ENCODE measurements at places on chromosomes 6 and 20.

DNA sequence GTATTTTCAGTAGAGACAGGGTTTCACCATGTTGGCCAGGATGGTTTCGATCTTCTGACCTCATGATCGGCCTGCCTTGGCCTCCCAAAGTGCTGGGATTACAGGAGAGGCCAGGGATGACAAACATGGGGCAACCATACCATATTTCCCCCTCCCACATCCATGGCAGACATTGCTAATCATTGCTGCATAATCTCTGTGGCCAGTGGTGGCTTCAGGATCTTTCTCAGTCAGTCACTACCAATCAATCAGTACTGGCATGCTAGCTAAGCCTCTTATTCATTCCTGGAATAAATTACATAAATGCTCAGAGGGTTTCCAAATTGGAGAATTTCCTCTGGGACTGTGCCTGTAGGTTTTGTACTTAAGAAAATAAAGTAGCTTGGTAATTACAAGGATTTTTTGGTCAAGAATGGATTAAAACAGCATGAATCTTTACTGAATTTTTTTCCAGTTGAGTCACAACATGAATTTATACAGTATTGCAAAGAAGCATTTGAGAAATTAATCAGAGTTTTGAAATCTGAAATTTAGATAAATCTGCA is 138.1 kb downstream of the FNDC1 start:
- no peak for DNase-seq

DNA sequence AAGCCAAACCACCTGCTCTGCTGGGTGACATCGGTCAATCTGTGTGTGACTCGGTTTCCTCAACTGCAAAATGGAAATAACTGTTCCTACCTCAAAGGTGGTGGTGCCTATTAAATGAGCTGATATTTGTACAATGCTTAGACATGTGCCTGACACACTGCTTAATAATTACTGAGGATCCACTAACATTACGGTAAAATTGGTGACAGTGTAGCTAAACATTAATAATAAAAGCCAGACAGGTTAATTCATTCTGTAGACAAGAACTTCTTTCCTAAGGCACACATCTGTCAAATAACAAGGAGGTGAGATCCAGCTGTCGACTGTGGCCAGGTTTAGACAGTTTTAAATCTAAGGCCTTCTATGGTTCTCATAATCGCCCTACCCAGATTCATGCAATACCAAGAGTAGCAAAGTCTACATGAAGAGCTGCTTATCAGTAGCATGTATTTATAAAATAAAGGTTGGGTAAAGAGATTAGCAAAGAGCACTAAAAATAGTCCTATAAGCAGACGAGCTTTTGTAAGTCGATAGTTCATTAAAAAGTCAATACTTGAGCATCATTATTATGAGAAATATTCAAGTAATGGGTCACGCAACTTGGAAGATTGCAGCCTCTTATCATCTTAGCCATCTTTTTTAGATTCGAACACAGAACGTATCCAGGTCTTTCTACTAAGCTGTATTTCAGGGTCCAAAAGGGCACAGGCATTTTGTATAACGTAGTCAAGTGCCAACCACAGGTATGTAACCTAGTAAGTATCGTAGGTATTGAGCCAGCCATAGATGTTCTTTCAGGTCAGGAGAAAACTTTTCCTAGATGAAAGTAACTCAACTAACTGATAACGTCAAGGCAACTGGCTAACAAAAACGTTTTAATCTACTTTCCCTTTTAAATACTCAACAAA is 3.2 kb downstream of the CNKSR3 start:
- no peak for DNase-seq

GRCh38 chr20:59134182-59134581 is 29.4 kb upstream of the ZNF831 start:
- DNase-seq: no peak

- DNase-seq: peak; percentile 48
Measured at GRCh38 chr6:154868143-154868594, 126.9 kb upstream of the TIAM2 start.

GRCh38 chr20:38628580-38629470 is 27.2 kb downstream of the ARHGAP40 start:
- no peak for DNase-seq

GRCh38 chr6:52507557-52508260 is 69.2 kb downstream of the TRAM2 start:
- DNase-seq: no peak

GRCh38 chr6:169590376-169590939 is 111.4 kb downstream of the WDR27 start:
- no peak for DNase-seq

DNA sequence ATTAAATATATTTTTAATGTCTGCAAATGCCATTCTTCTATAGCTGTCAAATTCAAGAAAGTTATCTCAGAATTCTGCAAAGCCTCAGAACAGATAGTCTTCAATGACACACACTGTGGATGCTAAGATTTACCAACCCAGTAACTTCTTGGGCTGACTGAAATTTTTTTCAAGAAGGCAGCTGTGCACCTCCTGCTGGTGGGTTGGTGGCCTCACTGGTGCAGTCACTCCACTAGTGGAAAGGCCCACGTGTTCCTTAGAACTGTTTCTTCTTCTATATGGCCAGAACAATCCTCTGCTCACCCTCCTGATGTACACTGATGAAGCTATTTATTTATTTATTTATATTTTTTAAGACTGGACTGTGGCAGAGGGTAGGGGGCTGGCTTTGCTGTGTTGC is 28.1 kb upstream of the MTCL3 start:
- peak; percentile 44 for DNase-seq

GRCh38 chr6:147779624-147780023 is 271.1 kb downstream of the SAMD5 start:
- DNase-seq: no peak

DNA sequence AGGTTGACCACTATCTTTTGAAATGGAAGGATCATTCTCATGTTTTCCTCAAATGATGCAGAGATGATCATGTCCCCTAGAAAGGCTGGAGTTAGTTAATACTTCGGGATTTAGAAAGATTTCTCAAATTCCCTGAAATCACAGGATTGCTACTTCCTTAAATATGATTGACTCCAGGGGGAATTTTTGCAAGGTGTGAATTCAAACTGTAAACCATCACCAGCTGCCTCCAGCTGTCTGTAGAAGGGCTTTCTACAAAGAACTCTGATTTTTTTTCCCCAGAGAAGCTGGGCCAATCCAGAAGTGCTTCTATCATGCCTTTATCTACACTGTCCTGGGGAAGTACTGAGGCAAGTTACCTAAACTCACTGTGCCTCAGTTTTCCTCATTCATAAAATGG is 114.5 kb downstream of the EDN1 start:
- DNase-seq: no peak

GRCh38 chr6:94130478-94130877 is 711.1 kb upstream of the EPHA7 start:
- no peak for DNase-seq

- DNase-seq: no peak
Measured at GRCh38 chr20:2311329-2311728, 15.5 kb downstream of the TGM3 start.

GRCh38 chr20:6164421-6165341 is 41.9 kb upstream of the FERMT1 start:
- no peak for DNase-seq

DNA sequence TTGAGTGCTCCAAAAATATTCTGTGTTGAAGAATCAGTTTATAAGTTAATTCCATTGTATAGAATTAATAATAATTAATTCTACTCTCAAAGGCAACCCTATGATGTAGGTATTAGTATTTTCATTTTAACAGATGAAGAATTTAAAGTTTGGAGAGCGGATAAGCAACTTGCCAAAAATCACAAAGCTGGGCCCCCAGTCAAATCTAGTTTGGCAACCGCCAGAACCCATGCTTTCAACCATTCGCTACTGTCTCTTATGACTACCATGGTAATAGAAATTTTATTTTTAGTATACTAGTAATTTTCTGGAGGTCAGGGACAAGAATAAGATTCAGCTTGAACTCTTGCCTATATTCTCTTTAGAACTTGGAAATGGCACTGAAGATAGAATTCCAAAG is 229.8 kb downstream of the IBTK start:
- no peak for DNase-seq

DNA sequence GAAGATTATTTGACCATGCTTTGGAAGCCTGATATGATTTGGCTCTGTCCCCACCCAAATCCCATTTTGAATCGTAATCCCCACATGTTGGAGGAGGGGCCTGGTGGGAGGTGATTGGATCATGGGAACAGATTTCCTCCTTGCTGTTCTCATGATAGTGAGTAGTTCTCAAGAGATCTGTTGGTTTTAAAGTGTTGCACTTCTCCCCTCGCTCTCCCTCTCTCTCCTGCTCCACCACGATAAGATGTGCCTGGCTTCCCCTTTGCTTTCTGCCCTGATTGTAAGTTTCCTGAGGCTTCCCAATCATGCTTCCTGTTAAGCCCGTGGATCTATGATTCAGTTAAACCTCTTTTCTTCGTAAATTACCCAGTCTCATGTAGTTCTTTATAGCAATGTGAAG is 21.7 kb upstream of the FAM217A start:
- no peak for DNase-seq

DNA sequence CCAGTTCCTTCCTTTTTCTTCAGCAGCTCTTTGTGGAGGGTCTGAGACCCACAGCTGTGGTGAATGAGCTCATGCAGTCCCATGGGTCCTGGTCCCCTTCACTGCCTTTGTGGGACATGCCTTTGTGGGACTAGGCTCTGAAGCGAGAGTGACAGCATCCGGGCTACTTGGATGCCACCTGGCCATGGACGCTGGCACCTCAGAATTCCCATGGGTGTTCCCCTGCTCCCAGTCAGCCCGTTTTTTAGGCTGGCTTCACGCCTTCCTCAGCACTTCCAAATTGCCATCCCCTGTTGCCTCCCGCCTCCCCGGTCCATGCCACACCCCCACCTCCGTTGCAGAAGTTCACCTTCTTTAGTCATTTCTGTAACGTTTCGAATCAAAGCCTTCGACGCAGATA is 45.1 kb downstream of the RAMACL start:
- no peak for DNase-seq

DNA sequence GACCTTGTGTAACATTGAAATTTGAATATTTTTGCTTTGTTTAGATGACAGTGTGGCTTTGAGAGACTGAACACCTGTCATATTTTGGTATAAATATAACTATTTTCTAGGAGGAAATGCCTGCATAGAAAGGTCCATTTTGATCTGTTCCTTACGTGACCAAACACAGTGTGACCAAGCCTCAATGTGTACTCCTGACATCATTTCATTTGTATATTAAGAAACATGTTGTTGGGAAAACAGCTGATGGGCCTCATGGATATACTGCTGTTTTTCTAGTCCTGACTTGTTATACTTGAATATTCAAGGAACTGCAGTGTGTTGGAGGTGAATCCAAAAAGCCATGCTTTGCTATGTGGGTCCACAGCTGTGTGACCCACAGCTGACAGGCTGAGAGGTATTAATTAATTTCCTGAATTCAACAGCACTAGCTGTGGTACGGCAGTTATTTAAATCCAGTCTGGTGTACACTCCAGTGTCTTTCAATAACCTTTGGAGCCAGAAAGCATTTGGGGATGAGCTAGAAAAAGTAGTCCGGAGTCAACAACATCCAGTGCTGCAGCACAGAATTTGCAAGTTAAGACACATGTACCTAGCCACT is 18.9 kb downstream of the NCOA7 start:
- no peak for DNase-seq

DNA sequence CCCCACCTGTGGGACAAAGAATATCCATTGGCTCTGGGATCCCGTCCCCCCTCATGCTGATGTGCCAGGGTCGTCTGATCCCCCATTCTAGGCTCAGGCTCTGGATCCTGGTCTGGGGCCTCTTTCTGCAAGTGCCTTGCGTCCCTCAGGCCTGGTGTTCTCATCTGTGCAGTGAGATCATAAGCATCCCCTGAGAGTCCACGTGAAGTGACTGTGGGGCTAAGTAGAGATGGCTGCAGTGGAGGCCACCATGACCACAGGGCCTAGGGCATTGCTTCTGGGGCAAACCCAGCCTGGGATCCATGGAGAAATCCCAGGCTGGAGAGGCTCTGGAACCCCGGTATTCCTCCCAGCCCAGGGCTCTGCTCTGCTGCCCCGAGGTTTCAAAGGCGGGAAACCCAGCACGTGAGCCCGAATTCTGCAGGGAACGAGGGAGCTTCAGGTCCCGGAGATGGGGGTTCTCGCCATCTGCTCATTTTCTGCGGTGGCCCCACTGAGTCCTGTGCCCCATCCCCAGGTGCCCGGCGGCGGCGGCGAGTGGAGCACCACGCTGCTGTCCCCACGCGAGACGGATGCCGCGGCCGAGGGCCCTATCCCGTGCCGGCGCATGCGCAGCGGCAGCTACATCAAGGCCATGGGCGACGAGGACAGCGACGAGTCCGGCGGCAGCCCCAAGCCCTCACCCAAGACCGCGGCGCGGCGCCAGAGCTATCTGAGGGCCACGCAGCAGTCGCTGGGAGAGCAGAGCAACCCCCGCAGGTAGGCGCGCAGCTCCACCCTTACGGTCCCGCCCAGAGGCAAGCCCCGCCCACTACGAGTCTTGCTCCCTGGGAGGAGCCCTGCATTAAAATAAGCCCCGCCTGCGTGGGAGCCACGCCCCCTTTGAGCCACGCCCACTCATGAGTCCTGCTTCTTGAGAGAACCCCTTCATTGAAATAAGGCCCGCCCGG is 105.5 kb upstream of the MYL9 start:
- peak; percentile 75 for DNase-seq

DNA sequence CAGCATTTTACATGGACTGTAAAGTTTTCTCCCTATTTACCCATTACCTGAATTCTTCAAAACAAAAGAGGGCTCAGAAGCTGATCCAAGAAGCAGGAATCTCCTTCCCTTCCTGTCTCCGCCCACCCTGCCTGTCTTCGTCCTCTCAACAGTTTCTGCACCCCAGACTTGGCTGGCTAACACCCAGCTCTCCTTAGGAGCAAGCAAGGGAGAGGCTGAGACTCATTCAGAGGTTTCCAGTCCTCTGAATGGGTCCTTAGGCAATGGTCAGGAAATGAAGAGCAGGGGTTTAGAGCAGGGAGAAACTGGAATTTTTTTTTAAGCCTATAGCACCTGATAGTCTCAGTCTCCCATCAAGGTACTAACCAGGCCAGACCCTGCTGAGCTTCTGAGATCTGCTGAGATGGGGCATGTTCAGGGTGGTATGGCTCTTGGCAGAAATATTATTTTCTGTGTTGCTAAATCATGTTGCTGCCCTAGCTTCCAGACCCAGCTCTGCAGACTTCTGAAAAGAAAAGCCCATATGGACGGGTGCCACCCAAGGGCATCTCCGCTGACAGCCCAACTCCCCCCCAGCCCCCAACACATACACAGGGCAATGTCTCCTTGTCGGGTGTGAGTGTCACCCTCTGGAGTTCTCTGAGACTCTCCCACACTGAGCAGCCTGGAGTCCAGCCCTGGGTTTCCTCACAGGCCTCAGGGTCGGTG is 74.6 kb upstream of the CD93 start:
- DNase-seq: no peak

DNA sequence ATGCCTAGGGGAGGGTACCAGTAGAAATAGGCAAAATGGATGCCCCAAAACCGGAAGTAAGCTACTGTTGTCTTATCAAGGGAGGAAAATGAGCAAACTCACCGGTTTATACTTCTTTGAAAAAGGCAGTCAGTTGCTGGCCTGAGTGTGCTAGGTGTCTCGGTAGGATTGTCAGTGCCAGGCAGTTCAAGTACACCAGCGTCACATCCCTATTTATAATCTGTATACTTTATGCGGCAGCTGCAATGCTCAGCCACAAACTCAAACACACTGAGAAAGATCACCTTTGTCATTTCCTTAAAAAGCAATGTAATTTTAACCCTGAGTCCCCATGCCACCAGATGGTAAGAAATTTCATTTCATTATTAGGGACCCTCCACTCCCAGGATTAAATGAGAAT is 196.2 kb downstream of the EYA2 start:
- no peak for DNase-seq

Measured in D341Med (cell line).